ENCODE measurements at places on chromosomes 11 and 22. TPM values are rescaled to one million over a fixed set of nuclear protein-coding genes. Genes with fewer than 3 reads are reported as not detected.
A peak's percentile ranks its signal among the peaks of the same experiment; 100 is the strongest.

DNA sequence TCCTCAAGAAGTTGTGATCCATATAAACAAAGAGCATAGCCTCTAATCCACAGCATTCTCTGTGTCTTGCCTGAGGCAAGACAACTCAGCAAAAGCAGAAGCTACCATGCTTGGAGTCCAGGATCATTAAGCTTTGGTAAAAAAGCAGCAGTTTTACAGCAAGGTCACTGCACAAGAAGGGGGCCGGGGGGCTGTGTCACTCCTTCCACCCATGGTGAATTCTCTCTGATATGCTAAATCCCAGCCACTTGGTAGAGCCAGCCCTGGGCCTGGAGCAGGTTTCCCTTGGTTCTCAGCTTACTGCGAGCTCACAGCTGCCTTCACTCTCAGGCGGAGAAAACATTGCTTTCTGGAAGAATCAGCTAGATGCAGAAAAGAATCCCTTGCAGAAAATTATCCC is 144.7 kb downstream of the TENM4 start:
- DNase-seq: no peak

DNA sequence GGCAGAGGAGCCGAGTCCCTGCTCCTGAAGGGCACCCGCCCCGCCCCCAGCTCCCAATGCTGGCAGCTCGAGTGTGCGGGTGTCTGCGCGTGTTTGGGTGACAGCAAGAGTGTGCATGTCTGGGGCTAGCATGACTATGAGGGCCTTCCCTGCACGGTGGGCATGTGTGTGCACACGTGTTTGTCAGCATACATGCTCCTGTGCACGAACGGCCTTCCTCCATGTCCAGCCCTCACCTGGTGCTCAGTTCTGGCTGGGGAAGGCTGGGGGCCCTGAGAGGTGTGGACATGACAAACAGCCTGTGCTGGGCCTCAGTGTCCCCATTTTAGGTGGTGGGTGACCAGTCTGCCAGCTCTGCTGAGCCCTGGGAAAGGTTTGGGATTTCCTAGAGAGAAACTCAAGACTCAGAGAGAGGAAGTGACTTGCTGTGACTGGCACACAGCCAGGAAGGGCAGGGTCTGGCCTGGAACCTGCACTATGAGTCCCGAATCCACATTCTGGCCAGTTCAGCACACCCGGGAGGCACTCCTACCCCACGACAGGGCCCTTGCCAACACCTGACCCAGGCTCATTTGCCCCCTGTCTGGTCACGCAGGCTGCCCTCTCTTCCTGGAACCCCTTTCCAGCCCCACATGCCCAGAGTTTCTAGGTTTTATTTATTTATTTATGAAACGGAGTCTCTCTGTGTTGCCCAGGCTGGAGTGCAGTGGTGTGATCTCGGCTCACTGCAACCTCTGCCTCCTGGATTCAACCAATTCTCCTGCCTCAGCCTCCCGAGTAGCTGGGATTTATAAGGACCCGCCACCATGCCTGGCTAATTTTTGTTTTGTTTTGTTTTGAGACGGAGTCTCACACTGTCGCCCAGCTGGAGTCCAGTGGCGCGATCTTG is 3.3 kb upstream of the SHISA8 start:
- no peak for DNase-seq

GRCh38 chr11:120867531-120867930 is 156.4 kb upstream of the TBCEL start:
- DNase-seq: no peak

DNA sequence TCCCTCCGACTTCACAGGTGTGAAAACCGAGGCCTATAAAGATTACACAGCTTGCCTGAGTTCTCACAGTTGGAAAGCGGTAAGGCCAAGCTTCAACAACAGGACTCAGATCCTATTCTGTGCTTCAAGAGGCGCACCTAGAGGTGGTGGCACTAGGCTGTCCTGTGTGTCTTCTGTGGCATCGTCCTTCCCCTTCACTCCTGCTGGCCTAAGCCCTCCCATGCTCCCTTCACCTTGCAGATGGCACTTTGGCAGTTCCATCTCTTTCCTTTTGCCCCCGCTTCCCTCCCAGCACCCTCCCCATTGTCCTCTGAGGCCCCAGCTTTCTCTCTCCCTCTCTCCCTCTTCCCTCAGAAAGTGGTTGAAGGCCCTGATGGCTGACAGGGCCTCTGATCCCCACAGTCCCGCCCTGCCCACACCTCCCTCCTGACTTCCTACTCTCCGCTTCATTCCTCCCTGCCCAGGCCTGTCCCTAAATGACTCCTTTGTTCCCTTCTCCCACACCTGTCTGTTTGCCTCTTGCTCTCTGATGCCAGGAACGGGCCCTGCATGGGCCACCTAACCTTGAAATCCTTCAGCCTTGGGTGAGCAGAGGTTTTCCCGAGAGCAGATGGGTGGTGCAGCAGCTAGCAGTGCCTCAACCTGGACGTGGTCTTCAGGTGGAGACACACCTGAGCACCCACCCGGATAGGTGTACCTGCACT is 5.8 kb downstream of the TRIM29 start:
- DNase-seq: no peak

GRCh38 chr11:87451395-87451794 is 413.7 kb downstream of the TMEM135 start:
- no peak for DNase-seq

- no peak for DNase-seq
Observed at GRCh38 chr11:119222308-119222707, 16.2 kb downstream of the CBL start.

DNA sequence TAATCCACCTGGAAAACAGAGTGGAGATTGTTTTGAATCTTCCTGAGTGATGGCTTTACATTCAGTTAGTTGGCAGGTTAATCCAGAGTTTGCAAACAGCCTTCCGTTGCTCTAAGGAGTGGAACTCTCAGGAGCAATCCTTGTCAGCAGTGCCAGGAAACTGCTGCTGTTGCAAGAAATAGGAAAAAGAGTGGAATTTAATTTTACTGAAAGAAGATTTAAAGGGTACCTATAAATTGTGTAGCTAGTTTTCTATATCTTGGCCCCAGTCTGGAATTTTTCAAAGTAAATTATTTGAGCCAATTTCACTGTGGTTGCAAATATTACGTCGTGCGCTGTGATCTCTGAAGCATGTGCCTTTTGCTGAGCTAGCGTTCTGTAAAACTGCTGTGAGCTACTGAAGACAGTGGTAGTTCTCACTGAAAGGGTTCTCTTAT is 55.5 kb upstream of the SLC5A12 start:
- no peak for DNase-seq

DNA sequence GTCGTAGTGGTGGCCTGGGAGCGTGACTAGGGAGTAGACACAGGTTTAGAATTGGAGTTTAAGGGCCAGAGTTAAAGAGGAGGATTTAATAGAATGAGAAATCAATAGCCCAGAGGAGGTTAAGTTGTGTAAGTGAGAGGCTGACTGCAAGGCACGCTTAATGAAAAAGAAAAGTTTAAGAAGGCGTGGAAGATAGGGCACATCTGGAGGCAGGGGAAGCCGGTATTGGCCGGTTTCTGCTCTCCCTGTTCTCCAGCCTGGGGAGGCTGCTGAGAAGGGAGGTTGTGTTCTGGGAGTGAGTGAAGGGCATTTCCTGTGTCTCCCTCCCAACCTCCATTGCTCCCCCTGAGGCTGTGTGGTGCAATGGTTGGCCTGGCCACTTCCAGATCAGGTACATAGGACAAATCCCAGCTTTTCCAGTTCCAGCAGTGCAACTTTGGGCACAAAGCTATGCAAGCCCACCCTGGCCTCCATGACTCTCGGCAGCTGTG is 6.3 kb downstream of the GRIK4 start:
- no peak for DNase-seq

DNA sequence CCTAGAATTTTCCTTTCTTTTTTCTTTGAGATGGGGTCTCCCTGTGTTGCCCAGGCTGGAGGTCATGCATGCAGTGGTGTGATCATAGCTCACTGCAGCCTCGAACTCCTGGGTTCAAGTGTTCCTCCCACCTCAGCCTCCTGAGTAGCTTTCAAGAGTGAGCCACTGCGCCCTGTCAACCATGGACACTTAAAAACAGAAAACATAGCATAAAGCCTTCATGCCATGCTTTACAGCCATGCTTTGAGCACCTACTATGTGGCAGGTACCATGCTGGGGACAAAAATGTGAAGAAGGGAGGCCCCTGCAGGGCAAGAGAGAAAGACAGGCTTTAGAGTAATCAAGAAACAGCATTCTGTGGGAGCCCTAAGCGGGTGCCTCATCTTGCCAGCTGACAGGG is 13.7 kb upstream of the GNB1L start:
- no peak for DNase-seq

DNA sequence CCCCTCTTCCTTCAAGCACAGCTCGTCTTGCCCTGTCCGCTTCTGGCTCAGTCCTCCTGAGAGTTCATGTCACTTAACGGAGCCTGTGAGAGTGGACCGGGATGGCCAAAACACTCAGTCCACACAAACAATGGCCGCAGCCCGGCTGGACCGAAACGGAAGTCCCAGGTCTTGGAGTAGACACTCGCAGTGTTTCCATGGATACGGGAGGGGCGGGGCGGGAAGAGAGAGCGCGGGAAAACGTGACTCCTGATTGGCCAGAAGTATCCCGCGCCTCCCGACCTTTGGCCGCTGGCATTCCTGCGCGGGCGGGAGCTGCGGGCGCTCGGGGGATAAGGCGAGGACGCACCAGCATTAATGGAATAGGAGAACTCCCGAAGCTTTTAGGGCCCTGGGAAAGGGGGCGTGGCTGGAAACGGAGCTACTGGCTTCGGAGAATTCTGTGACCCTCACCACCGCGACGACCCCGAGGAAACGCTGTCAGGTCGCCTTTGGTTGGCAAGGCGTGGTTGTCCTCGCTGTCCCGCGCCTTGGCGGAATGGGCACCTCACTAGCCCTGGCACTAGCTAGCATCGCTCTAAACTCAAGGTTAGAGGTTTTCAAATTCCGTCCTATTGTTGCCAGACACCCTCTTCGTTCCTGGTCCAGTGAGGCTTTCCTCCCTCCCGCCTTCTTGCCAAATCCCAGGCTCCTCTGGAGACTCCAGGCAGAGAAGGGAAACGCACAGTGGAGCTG is at the start of the genes NLRP14 and ZNF214:
Gene NLRP14, plus strand, starts transcription at position 297 of the 735 bp plus-strand sequence. CDS start 18,108 bp downstream, outside the sequence.
Gene ZNF214, minus strand, starts transcription at position 164 of the 735 bp plus-strand sequence. CDS start 17,511 bp downstream, outside the sequence.
- DNase-seq: no peak

GRCh38 chr22:38310518-38311322 is 6.5 kb downstream of the CSNK1E start:
- no peak for DNase-seq

DNA sequence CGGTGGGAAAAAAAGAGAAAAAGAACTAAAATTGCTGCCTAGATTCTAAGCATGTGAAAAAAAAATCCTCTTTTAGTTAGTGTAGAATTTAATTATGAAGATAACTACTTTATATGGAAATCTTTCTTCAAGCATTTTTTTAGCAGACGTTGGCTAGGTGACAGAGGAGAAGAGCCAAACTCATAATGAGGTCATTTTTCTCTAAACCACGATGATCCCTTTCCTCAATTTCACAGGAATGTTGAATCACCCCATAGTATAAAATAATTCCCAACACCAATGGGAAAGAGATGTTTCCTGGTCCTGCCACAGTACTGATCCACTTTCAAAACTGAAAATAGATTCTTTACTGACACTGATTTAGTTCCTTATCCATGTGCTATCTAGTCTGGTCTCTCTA is 319.8 kb downstream of the DLG2 start:
- no peak for DNase-seq

GRCh38 chr11:61092280-61092766 is 10.0 kb upstream of the CD5 start:
- DNase-seq: peak; percentile 40

DNA sequence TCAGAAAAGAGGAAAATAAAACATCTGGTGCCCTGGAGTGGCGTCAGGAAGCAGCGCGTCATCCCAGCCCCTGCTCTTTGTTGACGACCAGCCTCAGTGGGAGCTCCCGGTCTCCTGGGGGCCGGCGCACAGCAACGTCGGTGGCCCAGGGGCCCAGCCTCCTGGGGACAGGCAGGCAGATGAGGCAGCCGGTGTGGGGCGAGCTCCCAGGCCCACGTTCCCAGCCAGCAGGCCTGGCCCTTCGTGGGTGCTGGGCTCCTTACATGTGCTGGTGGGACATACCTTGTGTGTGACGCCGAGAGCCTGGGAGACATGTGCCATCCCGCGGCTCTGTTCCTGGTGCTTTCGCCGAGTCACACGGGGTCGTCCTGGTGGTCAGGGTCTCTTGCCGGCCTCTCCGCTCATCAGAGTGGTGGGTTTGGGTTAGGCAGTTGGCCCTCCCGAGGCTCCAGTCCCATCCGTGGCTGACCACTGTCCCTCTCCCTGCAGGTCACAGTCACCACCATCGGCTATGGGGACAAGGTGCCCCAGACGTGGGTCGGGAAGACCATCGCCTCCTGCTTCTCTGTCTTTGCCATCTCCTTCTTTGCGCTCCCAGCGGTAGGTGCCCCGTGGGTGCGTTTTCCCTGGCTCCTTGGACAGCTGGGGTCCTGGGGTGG is 116.7 kb downstream of the KCNQ1OT1 start:
- DNase-seq: no peak

- no peak for DNase-seq
Observed at GRCh38 chr22:32802237-32802765, 796 bp downstream of the TIMP3 start.

DNA sequence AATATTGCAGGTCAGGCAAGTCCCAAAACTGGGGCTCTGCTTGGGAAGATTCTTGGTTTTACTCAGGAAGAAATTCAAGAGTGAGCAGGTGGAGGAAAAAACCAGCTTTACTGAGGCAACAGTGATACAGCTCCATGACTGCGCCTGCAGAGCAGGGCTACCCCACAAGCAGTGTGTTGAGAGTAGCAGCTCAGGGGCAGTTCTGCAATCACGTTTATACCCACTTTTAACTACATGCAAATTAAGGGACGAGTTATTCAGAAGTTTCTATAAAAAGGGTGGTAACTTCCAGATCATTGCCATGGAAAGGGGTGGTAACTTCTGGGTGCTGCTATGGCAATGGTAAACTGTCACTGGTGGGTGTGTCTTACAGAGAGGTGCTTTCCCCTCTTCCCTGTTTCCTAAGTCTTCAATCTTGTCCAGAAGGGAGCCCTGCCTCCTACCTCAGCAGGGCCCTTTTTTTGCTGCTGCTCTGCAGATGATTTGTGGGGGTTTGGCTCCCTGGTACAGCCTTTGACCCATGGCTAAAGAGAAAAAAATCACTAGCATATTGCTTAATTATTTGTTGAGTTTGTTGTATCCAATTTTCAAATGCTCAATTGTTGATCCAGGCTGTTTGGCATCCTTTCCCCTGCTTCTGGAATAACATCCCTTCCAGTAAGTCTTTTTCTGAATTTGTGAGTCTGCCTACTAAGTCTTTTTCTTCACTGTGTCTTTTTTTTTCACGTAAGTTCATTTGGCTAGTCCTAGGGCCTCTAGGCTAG is 30.0 kb upstream of the ME3 start:
- DNase-seq: no peak

DNA sequence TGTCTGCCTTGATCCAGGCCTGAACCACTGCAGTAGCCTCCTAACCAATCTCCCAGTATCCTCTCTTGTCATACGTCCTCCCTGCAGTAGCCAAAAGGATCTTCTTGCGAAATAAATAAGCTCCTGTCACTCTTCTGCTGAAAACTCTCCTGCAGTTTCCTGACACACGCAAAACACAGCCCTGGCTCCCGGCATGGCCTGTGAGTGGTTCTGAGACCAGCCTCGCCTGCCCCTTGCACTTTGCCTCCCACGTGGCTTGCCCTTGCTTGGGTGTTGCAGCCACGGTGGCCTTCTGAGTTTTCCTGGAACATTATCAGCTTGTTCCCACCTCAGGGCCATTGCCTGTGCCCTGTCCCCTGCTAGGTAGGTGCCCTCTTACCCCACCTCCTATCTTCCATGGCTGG is 7.2 kb downstream of the ZC3H7B start:
- DNase-seq: no peak

GRCh38 chr11:37533087-37533486 is 935.1 kb upstream of the RAG2 start:
- no peak for DNase-seq

Gene TPBGL
- 0.16 TPM for total RNA-seq

Gene DERL3
- total RNA-seq: 2.0 TPM

Gene CTSW
- 52.1 TPM for total RNA-seq

Gene SPCS2
- 80.2 TPM for total RNA-seq

Gene OR8B2
- total RNA-seq: not detected

Gene DRD2
- not detected for total RNA-seq

Gene ADM2
- 7.7 TPM for total RNA-seq

Gene TTLL12
- 26.9 TPM for total RNA-seq

All from naive thymus-derived CD8-positive, alpha-beta T cell (primary cell).